Right ventricle myocardium inferior (tissue), 1 donor: ENCODE measurements at places on chromosomes 1 and 21.

DNA sequence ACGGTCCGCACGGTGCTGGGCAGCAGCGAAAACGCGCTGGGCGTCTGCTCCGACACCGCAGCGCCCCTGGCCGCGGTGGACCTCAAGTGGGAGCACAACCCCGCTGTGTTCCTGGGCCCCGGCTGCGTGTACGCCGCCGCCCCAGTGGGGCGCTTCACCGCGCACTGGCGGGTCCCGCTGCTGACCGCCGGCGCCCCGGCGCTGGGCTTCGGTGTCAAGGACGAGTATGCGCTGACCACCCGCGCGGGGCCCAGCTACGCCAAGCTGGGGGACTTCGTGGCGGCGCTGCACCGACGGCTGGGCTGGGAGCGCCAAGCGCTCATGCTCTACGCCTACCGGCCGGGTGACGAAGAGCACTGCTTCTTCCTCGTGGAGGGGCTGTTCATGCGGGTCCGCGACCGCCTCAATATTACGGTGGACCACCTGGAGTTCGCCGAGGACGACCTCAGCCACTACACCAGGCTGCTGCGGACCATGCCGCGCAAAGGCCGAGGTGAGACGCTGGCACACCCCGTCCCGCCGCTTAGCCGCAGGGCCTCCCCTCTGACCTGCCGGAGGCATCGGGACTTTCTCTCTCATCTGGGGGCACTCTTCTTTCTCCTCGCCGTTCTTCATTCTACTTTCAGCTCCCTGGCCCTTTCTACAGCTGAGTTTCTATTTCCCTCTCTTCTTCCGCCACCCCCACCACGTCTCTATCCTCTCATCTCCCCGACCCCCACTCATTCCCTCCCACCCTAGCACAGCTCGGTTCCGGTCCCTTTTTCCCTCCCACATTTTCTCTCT lies 1.0 kb downstream of the NPR1 start:
- DNase-seq: no peak

DNA sequence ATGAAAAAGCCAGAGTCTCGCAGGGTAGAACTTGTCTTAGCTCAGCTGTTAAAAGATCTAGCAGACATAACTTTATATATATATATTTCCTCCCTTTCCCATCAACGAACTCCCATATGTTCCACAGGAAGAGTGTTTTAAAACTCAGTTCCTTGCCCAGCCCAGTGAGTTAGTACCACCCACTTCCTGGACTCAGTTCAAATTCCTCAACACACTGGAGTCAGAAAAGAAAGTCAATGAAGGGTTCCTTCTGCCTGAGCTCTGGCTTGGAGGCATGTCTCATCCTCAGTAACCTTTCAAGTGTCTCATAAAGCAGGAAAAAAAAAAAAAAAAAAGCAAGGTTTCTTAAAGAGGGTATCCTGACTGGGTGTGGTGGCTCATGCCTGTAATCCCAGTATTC lies 15.6 kb downstream of the TPM3 start:
- no peak for DNase-seq

DNA sequence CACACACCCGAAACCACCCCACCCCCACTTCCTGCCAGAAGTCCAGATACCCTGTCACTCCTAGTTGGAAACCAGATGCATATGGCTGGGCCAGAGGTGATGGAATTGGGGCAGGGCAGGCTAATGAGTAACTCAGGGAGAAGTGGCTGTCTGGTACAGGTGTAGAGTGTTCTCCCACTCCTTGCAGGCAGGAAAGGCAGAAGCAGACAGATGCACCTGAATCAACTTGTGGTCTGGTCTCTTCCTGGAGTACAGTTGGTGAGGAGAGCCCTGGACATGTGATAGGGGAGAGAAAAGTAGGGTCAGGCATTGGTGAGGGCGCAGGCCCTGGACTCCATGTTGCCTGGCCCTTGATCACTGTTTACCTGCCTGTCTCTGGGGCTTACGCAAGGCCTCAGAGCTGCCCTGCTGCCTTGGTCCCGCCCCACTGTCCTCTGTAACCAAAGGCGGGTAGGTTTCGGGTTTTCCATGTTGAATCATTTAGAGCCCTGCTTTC lies 2.5 kb downstream of the CGN start:
- no peak for DNase-seq

DNA sequence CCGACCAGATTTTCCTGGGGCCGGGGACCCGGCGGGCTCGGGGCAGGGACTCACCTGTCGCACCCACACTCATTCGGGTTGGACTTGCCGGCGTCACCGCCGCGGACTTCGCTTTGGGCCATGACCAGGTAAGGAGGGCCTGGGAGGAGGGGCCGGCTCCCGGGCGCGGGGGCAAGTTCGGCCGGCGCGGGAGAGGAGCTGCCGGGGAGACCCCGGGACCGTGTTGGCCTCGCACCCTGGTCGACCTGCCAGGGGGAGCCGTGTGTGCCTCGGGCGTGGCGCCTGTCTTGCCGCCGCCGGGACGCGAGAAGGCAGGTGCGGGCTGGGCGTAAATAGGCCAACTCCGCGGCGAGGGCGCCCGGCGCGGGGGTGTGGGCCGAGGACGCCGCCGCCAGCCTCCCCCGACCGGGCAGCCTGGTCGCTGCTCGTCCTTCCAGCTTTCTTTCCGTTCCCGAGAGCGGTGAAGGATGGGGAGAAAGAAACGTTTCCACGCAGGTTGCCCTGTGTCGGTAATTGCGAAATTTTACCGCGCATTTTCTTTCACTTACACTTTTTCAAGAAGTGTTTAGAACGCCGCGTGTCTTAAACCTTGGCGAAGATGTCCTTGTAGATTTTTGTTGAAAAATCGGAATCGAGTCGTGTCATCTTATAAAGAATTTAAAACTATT lies 558 bp downstream of the USP1 start:
- DNase-seq: peak; percentile 74

DNA sequence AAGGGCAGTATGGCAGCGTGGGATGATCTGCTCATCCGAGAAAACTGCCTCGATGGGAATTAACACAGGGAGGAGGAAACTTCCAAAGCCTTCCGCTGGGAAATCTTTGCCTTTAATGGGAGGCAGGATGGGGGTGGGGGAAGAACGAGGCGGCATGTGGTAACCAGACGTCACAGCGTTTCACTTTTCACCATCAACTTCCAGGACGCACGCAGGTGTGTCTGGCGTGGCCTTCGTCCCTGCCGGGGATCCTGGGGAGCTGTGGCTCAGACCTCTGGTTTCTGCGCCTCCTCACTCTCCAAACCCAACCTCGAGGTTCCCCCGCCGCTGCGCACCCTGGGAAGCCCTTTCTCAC lies 282 bp downstream of the RSPH1 start:
- no peak for DNase-seq

- peak; percentile 84 for DNase-seq
Measured at GRCh38 chr1:36365381-36365780, 20.3 kb downstream of the STK40 start.

DNA sequence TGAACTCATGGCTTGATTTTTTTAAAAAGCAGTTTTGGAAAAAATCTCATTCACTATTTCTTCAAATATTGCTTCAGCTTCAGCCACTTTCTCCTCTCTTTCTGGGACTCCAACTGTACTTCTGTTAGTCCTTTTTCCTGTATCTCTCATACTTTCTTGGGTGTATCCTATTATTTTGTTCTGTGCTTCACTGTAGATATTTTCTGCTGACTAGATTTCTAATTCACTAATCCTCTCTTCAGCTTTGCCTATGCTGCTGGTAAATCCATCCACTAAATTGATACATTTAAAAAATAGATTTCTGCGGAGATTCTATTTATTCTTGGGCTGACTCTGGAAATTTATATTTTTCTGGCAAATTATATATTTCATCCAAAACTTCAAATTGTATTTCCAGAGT lies 4.9 kb upstream of the KCNE2 start:
- DNase-seq: no peak

DNA sequence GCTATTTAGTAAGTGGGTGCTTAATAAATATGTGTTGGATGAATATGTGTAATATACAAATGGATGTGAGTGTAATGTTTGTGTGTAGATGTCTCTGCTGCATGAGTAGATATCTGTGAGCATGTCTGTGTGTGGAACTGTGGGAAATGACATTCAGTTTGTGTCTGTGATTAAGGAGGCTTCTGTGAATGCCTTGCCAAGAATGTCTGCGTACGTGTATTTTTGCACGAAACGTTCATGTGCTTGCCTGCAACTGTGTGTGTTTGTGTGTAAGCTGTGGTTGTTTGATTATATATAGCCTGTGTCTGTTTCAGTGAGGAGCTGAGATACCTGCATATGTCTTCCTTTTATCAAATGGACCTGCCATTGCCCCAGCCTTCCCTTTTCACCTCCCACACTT lies 13.8 kb downstream of the DMBX1 start:
- DNase-seq: no peak

DNA sequence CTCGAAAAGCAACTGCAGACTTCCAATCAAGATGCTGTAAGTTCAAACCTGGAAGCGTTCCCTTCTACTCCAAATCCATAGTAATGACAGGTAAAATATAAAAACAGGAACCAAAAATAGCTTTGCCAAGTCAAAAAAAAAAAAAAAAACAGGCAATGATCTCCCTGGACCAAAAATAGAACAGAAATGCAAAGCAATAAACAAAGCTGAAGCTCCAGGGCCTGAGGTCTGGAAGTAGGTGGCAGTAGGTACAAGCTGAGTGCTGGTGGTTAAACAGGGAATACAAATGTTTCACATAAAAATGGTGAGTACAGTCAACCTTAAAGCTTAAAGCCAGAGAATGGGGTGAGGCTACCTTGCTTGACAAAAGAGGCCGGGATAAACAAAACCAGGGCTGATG lies 610.8 kb downstream of the SMYD3 start:
- no peak for DNase-seq

DNA sequence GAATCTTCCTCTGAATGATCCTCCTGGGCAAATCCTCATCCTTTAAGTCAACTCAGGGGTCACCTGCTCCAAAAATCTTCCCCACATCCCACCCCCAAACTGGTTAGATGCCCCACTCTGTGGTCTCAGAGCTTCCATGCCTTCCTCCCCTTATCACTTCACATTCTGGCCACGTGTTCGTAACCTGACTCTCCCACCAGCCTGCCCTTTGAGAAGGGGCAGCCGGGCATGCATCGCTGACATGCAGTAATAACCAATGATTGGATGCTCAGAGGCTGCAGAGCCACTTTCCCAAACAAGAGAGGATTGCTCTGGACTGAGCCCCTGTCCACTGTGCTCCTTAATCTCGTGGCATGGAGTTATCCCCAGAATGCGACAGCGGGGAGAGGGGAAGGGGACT lies 7.0 kb downstream of the LELP1 start:
- no peak for DNase-seq

- DNase-seq: no peak
Measured at GRCh38 chr1:109995536-109995935, 11.0 kb downstream of the AHCYL1 start.

DNA sequence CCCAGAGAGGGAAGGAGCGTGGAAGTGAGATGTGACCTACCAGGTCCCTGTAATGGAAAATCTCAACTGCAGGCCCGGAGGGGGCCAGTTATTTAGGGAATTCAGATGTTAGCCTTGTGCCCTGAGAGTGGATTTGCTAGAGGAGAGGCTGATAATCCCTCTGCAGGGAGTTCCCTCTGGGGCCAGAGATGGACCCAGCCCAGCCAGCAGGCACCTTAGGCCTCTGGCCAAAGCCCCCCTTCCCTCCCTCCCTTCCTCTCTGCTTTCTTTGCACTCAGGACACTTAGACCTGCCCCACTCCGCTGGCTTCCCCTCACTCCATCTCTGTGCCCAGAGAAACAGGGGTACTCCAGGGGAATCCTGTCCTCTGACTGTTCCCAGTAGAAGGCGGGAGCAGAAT lies 1.5 kb upstream of the ATP1A2 start:
- DNase-seq: no peak

- no peak for DNase-seq
Measured at GRCh38 chr21:22019766-22020165, 1021.6 kb downstream of the NCAM2 start.

DNA sequence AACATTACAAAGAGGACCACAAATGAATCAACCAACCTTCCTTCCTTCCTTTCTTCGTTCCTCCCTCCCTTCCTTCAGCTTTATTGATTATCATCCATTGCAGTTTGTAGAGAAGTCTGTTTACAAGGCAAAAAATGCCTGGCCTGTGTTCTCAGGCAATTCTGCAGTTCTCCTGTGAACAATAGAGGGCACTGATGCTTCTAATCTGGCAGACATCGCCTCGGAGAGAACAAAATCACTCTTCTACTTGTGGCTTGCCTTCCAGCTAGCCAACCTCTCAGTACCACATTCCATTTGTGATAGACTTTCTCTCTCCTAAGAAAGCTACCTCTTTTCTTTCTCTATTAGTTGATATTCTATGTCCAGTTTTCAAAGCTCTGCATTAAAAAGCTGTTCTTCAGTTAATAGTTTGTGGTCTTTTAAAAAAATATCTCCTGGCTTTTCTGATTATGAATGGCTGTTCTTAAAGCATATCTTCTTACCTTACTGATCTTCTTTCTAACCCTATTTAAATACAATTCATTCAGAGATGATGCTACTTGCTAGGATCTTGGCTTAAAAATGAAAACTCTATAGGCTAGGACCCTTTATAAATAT lies 26.9 kb upstream of the ESRRG start:
- no peak for DNase-seq

DNA sequence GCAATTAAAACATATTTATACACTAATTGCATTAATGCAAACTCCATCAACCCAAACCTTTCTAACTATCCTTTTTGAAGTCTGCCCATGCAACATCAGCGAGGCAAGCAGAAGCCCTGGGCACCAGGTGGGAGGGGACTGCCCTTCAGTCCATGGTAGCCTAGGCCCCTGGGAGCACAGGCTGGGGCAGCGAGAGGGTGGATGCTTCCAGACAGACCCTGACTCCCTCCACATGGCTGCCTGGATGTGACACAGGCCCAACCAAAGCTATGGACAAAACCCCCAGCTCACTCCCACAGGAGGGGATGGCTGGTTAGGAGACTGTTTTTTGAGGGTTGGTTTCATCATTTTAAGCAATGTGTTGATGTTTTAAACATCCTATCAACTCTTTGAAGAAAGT lies 17.8 kb upstream of the LRRC47 start:
- no peak for DNase-seq

DNA sequence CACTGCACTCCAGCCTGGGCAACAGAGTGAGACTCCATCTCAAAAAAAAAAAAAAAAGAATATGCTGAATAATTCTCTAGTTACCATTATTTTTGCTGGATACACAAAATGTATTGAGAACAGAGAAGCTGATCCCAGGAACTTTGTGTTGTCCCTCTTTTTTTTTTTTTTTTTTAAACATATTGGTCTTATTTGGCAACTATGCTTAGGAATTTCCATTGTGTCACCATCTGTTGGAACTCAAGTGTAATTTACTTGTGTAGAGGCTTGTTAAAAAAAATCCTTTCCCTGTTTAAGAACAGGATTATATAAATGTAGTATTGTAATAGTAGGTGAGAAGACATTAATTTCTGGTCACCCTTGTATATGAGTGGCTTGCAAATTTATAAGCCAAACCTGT lies 28.6 kb downstream of the CAMSAP2 start:
- DNase-seq: no peak

DNA sequence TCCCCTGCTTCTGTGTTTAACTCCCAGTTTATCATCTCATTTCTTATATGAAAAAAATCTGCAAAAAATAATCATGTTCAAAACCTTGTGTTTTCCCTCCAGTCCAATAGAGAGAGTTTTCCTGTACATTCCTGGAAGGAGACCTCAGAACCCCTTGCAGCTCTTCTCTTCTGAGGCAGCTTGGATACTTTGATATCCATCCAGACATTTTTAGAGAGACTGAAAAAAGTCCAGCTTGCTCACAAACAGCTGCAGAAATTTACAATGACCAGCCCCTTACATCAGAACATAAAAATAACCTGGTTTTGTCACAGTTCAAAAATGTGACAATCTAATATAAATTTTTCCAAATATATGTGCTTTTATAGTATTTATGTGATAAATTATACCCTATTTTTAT lies 73.3 kb upstream of the C1orf115 start:
- DNase-seq: no peak
